ENCODE measurements at places on chromosomes 5 and 9. TPM values are rescaled to one million over a fixed set of nuclear protein-coding genes. Genes with fewer than 3 reads are reported as not detected.

- no peak for DNase-seq
- no peaks in the 10 kb centered on the region for H3K36me3 ChIP-seq
- no peak overlapping the region for H3K27ac ChIP-seq
- H3K4me1 ChIP-seq = no peaks in the 10 kb centered on the region
- no peaks in the 10 kb centered on the region for H3K27me3 ChIP-seq
These were observed 226.6 kb upstream of the PPP1R2B start for GRCh38 chr5:156623381-156624040.

DNA sequence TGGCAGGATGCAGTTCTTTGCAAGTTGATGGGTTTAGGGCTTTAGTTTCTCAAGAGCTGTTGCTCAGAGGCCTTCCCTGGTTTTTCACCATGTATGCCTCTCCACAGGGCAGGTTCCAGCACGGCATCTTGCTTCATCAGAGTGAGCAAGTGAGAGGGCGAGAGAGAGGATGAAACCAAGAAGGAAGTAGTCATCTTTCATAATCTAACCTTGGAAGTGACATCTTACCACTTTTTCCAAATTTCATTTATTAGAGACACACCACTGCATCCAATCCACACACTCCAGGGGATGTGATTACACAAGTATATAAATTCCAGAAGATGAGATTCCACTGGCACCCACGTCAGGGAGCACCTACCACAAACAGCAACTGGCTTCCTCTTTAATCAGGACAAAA lies 294.4 kb downstream of the MARCHF11 start:
- H3K27me3 ChIP-seq = no peaks in the 10 kb centered on the region
- H3K4me3 ChIP-seq = no peak overlapping the region
- H3K36me3 ChIP-seq = no peaks in the 10 kb centered on the region
- H3K4me1 ChIP-seq = no peaks in the 10 kb centered on the region

GRCh38 chr5:112258571-112258970 lies 160.5 kb downstream of the EPB41L4A start:
- no peak overlapping the region for H3K4me3 ChIP-seq
- H3K4me1 ChIP-seq = peaks cover 18% of the 10 kb centered on the region
- no peaks in the 10 kb centered on the region for H3K36me3 ChIP-seq

FAM81B gene
- not detected for total RNA-seq
